ENCODE measurements at places on chromosomes 3 and 15. TPM values are rescaled to one million over a fixed set of nuclear protein-coding genes. Genes with fewer than 3 reads are reported as not detected.

The GOLGA6L22 gene
- not detected for total RNA-seq

The NCKIPSD gene
- 32.5 TPM for total RNA-seq

DNA sequence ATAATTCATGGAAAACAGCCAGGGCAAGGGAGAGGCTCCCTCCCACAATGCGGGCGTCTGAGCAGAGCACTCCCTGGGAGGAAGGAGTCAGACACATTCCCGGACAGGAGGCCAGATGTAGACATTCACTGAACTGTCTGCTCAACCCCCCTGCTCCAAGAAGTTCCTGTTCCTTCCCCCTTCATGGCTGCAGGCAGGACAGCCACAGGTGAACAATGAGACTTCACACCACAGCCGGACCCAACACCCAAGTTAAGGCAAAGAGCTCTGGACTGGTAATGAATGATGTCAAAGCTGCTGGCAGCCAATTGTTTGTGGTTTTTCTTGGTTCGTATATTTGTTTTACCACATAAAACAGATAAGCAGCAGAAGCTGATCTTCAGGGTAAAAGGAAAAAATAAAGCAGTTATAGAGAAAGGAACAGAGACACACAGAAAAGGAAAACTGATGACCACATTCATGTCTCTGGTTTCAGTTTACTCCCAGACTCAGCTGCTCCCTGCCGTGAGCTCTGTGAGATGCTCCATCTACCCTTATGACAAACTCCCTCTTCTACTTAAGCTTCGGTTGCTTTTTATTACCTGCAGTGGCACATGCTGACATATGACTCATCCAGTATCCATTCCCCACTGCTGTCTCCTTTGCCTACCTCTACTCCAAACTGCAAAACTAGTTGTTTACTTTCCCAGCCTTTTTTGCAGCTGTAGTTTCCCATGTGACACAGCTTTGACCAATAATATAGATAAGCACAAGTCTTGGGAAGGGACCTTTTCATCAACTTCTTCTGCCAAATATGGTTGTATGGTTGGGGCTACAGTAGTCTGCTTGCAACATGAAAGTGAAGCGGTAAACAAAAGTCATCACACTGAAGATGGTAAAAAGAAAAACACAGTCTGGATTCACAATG lies 33.1 kb downstream of the DZIP1L start:
- DNase-seq = peak; percentile 93

DNA sequence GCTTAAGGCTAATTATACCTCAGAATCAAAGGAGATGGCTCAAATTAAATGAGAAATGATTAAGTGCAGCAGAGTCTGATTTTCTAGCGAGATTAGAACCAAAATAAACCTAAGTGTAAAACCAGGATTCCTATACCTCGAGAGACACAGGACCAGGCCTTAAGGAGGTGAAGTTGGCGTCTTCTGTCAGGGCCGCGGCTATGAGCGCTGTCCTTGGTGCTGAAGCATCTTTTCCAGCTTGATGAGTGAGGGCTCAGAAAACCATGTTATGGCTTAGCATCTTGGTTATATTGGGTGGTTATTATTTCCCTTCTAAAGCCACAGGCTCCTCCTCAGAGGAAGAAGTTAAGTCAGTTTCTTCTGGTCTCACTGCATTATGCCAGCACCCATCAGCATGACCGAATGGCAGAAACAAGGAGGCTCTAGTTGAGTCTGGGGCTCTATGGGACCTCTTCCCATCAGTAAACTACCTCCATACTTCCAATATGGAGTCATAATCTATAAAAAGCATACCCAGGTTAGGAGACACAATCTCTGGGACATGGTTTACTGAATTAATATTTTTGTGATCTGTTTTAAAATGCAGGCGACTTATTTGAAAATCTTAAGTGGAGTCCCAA lies 120.1 kb upstream of the NMNAT3 start:
- DNase-seq = peak; percentile 29

All from GM23248 (cell line).